GM23338 (cell line): ENCODE measurements at places on chromosomes 1 and 21.

- DNase-seq: no peak
These were observed 60.0 kb upstream of the HMCN1 start for GRCh38 chr1:185674201-185674600.

DNA sequence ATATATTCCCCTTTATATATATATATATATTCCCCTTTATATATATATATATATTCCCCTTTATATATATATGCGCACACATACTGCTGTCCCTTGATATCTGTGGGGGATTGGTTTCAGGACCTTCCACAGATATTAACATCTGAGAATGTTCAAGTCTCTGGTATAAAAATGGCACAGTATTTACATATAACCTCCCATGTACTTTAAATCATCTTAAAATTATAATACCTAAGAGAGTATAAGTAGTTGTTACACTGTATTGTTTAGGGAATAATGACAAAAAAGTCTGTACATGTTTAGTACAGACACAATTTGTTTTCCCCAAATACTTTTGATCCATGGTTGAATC, 45.8 kb downstream of the NR5A2 start:
- no peak for DNase-seq

DNA sequence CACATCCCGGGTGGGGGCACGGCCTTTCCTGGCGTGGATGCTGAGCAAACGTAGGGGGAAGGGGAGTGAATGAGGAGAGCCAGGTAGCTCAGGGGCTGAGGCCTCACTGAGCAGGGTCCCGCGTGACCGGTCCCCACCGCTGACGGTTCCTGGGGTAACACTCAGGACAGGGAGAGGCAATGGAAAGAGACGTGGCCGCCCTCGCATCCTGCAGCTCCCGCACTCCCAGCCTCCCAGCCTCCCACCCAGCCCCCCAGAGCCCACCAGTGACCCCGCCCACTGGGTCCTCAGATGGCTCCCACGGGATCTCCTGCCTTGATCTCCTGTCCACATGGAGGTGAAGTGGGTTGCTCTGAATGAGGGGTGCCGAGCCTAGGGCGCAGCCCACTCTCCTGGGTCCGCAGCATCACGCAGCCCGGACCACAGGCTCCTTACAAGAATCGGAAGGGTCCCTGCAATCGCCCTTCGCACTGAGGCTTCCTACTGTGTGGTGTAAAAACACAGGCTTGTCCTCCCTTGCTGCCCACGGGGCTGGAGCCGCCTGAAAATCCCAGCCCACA, 2.4 kb downstream of the TSPEAR start:
- DNase-seq: no peak

GRCh38 chr1:1356796-1357401, 1.5 kb downstream of the MXRA8 start:
- DNase-seq: no peak

GRCh38 chr1:157781048-157781447, 4.1 kb upstream of the FCRL2 start:
- DNase-seq: no peak

DNA sequence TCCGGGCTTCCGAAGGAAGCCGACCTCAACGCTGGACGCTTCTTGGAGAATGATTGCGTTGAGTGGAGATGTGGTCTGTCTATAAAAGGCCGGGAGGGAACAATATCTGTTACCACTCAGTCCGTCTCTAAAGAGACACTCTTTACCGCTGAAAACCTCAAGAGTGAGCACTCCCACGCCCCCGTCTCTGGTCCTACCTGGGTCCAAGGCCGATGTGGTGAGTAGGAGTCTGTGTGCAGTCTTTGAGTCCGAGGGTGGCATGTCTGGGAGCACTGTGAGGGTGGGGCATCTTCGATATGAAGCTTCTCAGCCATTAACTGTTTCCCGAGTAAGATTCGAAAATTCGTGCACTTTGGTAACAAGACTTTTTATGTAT, 576 bp downstream of the ZFP69 start:
- no peak for DNase-seq

DNA sequence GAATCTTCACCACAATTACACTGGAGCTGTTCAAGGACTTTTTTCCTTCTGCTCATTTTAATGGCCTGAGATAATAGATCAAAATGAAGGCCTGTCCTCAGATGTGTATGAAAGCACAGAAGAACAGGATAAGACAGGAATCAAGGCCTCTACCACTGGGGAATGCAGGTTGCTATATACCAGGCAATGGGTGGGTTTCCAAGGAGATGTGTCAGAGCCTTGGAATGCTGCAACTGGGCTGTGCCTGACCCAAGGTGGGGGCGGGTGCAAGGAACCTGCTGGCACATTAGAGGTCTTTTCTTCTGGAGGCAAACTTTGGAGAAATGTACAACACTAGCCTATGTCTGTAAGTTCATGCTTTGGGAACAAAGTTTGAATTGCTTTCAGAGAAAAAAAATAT, 21.7 kb upstream of the LAMC2 start:
- DNase-seq: peak; percentile 78

DNA sequence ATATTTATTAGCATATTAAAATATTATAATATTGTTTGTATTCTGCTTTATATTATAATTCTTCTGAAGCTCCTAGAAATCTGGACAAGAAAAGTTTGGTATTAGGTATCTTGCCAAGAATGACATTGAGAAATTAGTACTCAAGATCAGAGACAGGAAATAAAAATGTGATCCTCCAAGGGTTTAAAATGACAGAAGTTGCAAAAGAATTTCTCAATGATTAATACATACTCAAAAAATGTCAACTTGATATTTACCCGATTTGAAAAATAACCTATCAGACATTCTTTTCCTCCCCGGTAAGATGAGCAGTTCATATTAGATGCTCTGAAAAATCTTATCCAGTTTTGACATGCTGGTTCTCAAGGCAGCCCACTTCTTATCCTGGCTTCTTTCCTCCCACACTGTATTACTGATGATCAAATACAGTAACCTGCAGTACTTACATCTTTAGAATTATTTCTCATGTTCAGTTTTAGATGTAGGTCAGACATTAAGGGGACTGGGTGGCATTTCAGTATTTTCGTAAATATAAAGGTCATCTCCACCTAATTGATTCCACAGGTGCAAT, 55.3 kb downstream of the CACHD1 start:
- DNase-seq: no peak

DNA sequence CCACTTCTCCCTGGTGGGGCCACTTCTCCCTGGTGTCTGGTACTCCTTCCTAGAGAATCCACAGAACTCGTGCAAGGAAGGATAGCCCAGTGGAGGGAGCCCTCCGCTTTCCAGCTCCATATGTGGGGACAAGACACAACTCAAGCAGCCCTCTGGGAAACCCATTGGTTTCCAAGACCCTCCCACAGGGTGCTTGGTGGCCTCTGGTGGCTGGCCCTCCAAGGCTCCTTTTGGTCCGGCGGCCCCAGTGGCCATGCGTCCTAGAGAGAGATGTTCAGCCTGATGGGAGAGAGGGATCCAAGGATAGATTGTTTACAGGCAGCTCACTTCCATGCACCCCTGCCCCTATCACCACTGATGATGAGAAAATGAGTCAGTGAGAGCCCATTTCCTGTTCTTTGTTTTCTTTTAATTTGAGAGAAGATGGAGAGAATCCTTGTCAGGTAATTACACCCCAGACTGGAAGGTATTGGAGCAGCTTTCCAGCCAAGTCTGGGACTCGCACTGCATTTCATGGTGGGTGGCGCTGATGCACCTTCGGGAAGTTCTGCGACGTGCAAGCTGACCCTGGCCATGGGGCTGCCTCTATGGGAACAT, 486.2 kb upstream of the VAMP3 start:
- no peak for DNase-seq

- no peak for DNase-seq
These were observed 6.9 kb downstream of the TMEM81 start for GRCh38 chr1:205077158-205077933.

- no peak for DNase-seq
These were observed 86.5 kb upstream of the TTC39A start for GRCh38 chr1:51416910-51417309.

- no peak for DNase-seq
These were observed 19.6 kb upstream of the NCF2 start for GRCh38 chr1:183609759-183610452.

DNA sequence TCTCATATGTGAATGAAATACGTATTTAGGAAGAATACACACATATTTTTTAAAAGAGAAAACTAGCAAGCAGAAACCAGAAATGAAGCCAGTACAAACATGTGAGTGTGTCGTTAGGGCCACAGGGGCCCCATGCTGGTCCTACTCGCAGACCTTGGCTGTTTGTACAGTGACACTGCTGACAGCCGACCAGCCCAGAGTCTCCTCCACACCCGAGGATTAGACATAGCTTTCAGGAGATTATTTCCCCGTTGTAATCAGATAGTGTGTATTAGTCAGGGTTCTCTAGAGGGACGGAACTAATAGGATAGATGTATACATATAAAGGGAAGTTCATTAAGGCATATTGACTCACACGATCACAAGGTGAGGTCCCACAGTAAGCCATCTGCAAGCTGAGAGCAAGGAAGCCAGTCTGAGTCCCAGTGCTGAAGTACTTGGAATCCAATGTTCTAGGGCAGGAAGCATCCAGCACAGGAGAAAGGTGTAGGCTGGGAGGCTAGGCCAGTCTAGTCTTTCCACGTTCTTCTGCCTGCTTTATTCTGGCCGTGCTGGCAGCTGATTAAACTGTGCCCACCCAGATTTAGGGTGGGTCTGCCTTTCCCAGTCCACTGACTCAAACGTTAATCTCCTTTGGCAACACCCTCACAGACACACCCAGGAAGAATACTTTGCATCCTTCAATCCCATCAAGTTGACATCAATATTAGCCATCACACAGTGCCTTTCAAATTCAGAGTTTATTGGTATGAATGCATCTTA, 51.2 kb downstream of the DIP2A start:
- no peak for DNase-seq

DNA sequence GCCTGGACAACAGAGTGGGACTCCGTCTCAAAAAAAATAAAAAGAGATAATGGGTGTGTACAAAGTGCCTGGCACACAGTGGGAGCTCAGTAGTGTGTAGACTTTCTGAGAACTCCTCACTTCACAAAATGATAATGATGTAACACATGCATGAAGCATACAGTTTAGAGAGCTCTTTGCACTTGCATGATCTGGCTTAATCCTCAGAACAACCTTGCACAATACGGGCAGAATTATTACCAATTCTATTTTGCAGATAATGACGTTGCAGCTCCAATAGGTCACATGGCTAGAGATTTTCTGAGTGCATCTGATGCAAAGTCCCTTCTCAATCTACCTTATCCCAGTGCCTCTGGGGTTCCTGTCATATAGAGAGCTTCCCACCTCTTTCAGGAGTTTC, 71.4 kb downstream of the CD247 start:
- DNase-seq: no peak

GRCh38 chr1:210687582-210688279, 359.0 kb downstream of the HHAT start:
- no peak for DNase-seq

DNA sequence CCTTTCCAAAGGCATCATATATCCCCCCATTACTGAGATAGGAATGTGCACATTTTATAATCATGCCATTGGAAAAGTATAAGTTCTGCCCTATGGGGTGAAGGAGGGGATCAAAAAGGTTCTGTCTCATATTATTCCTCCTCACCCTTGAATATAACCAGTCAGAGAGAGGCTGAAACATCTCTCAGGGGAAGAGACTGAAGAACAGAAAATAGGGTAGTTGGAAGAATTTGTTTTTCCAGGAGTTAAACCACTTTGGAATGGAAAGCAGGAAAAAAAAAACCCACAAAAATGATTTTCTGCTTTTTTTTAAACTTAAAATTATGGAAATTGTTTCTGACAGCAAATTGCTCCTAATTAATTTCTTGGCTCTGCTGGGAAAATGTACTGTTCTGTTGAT, 52.8 kb upstream of the BEND5 start:
- DNase-seq: no peak

DNA sequence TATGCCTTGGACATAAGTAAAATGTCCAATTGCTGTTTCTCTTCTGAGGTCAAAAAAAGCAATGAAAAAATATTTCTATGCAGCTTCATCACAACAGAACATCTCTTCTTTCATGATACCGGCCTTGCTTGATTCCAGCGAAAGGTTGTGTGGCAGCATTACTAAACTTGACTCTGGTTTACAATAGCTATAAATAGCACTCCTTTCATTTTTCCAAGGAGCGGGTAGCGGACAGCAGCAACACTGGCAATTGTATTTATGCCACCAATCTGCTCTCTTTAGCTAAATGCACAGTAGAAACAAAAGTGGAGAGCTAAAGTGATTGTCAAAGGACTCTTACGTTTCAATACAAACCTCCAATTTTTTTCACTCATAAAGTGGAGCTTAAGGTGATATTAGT, 7.5 kb upstream of the DAB1 start:
- no peak for DNase-seq

DNA sequence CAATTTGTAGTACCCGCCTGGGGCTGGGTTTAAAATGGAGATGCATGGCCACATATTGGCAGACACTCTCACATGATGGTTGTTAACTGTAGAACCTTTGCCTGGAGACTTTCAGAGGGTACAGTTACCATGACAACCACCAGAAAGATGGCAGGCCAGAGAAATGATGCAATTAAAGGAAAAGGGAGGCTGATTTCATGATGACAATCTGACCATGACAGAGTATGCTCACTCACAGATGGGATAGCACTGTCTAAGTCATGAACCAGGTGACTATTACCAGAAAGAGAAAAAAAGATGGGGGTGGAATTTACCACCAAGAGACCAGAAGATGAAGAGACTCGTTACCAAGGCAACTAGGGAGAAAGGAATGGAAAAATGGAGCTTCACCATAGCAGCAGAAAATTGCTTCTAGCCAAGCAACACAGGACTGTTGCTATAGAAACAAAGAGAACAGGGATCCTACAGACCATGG, 3.5 kb upstream of the TRIT1 start:
- DNase-seq: peak; percentile 53

DNA sequence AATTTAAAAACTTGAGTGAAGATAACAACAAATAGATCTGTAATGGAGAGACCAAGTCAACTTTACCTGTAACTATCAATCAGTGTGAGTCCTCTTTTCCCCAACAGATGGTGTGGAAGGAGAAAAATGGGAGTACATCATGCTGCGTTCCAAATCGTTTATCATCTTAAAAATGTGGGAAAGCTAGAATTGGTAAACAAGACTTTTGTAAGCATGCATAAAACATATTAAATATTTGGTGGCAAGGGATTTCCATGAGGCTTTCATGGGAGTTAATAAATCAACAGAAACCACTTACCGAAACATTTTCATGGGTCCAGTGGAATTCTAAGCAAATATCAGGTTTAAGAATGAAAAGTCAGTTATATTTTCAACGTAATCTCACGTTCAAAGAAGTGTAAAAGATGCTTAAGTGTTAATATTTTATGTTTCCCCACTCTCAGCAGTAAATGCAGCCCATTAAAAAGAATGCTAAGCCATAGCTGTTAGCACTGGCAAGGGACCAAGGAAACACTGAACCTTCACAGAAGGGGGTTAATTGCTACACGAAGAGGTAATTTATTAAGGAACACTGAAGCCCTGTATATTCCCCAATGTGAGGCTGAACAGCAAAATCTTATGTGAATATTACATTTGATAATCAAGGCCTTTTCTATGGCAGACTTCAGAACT, 117.0 kb downstream of the ZC3H11B start:
- DNase-seq: no peak

GRCh38 chr1:98323388-98323787, 338.1 kb upstream of the SNX7 start:
- DNase-seq: no peak
